Left colon (tissue), 2 donors: ENCODE measurements at places on chromosomes 6 and 20.

- no peak for DNase-seq
Measured at GRCh38 chr6:148885925-148886845, 139.4 kb downstream of the UST start.

DNA sequence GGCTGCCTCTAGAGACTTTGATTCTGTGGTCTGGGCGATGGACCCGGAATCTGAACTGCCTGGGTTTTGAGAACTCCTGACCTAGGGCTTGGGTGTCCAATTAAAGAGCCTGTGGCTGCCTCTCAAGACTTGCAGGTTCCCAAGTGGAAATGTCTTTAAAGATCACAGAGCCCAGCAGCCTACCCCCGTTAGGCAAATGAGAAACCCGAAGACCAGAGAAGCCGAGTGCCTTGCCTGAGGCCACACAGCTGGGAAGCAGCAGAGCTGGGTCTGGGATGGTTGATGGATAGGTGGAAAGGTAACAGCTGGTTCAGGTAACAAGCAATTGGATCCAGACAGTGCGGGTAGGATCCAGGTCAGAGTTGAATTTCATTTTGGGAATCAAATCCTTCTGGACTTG, 25.8 kb downstream of the KCNB1 start:
- no peak for DNase-seq

DNA sequence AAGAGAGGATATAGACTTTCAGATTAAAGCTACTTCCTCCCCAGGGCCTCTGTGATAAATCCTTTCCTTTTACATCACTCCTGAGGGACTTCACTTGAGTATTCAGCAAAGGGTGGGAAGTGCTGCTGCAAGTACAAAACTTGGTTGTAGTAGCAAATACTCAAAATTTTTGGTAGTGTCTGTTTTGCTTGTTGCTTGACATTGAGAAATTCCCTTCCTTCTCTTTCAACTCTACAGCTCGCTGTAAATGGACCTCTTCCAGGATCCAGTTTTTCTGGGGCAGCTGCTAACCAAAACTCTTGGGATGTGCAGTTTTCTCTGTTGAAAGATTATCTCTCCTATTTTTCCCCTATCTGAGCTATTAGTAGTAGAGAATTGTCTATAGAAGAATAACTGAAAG, 472.0 kb downstream of the CD109 start:
- no peak for DNase-seq

DNA sequence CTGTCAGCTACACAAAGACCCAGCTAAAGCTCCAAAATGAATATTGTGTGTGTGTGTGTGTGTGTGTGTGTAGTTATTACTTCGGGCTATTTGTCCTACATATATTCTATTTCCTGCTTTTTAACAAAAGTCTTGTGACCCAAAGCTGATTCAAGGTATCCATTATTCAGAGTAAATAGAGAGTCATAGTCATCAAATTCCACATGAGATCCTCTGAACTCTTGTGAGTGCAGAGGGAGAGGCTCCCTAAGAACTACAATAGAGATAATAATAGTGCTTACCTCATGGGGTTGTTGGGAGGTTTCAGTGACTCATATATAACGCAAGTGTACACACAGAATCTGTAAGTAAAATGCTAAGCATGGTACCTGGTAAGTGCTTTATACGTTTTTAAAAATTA, 95.6 kb upstream of the SHLD1 start:
- no peak for DNase-seq

GRCh38 chr6:1281746-1282145, 30.2 kb upstream of the FOXQ1 start:
- no peak for DNase-seq

DNA sequence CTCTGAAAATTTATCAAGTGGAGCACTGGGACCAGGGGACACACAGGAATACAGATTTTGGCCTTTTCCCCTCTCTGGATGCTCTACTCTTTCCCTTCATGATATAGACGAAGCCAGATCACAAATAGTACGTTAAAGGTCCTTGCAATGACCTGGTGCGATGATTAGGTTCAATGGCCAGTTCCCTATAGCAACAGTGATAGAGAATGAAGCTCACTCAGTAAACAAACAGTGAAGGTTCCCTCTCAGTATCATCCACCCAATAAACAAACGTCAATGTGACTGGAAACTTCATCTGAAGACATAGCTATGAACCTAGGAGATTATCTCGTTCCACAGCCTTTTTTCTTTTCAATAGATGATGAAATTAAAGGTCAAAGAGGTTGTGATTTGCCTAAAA, 596.2 kb downstream of the KIF16B start:
- DNase-seq, result no peak

DNA sequence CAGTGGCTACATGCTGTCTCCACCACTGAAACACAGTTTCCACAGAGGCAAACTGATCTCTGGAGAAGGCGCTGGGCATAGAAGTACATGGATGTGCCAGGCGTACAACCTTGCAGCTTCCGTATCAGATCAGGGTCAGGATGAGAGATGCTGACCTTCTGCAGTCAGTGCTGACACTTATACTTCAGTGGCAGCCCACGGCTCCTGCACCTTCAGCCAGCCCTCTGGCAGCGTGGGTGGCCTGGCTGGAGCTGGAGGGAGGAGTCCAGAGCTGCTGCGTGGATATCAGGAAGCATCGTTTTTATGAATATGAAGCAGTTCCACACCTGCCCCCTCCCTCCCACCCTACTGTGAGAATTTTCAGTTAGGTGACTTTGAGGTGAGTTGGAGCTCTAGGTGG, 149.3 kb downstream of the CFAP61 start:
- DNase-seq, result no peak

DNA sequence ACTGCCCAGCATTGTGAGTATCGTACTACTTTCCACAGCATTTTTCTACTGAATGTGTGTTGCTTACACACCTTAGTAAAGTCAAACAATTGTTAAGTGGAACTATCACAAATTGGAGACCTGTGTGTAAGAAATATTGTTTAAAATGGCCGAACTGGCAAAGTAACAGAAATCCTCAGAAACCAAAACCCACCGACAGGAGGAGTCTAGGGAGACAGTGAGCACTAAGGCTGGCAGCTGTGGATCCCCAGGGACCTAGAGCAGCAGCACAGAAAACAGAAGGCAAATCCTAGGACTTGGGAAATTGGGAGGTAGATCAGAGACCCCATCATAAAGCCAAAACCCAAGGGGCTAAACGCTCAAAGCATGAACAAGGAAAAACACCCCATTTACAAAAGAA, 69.9 kb downstream of the SESN1 start:
- DNase-seq, result no peak

GRCh38 chr6:26206868-26207801, 119.9 kb downstream of the HFE start:
- DNase-seq, result no peak

DNA sequence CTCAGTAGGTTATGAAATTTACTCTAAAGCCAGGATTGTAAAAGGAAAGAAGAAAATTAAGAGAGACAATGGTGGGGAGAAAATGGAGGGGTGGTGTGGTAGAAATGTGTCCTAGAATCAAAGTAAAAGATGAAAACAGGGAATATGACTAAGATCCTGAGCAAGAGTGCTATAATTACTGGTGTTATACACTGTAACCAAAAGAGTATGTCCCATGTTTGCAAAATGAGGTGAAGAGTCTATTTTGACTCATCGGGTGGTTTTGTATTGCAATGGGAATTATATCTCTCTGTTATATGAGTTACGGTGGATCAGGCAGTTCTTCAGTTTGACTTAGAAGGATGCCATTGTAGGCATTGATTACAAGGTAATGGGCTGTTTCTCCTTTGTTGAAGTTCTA, 8.5 kb downstream of the L3MBTL3 start:
- DNase-seq, result no peak

DNA sequence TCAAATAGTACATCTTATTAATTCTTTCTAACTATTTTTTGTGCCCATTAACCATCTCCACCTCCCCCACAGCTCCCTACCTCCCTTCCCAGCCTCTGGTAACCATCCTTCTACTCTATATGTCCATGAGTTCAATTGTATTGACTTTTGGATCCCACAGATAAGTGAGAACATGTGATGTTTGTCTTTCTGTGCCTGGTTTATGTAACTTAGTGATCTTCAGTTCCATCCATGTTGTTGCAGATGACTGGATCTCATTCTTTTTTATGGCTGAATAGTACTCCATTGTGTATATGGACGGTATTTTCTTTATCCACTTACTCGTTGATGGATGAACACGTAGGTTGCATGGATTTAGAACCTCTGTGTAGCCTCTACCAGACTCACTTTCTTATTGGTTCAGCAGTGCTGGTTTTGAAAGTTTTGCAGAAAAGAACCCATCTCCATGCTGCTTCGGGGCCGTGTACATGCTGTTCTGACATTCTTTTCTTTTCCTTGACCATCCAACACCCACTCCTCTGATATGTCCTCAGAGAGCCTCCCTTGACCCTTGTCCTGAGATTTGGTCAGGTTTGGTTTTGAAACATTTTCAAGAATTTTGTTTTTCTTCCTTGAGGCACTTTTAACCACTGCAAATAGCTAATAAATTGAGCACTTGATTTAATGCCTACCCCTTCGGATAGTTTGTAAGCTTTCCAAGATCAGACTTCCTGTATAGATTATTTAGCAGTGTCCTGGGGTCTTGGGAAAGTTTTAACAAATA, 231.2 kb upstream of the ZFP64 start:
- no peak for DNase-seq

DNA sequence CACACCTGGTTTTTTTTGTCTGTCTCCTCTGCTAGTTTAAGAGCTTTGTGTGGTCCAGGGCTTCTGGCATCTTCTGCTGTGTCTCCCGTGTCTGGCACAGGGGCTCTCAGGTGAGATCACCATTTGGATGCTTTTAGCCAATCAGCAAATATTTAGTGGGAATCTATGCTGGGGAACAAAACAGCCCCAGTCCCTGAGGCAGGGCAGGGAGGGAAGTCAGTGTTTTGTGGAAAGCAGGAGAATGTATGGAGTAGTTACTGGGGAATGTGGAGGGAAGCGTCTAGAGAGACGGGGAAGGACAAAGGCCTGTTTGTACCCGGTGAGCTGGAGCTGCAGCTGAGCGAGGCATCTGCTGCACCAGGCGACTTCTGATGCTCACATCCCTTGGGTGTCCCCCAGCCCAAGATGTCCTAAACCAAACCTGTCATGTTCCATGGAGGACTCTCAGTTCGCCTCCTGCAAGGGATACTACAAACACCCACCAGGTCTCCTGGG, 49.3 kb upstream of the NNAT start:
- DNase-seq, result no peak

DNA sequence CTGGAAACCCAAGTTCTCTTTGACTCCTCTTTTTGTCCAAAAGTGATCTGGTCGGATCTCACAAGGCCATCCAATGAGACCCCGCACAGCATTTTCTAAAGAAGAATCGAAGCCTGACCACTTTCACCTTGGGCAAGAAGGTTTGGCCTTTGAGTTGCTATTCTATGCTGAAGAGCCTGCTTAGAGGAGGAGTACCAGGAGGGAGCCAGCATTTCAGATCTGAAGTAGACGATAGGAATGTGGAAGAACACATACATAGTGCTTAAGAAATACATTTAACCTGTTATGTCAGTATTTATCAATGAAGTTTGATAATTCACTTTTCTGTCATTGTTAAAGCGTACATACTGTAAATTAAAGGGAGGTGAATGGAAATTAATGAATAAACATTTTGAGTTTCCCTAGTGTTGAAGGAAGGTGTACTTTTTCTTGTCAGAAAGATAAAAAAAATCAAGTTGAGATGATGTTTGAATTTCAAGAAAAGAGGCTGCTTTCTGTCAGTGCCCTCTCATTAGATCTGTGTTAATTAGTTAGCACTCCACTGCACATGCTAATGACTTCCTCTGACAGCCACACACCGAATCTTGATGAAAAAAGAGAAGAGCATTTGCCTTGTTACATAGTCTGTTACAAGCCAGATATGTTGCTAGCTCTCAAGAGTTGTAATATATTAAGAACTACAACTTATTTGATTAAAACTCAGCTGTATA, 10.9 kb upstream of the TDRD6 start:
- no peak for DNase-seq

GRCh38 chr6:46279874-46280273, 109.1 kb upstream of the ENPP5 start:
- DNase-seq, result no peak

DNA sequence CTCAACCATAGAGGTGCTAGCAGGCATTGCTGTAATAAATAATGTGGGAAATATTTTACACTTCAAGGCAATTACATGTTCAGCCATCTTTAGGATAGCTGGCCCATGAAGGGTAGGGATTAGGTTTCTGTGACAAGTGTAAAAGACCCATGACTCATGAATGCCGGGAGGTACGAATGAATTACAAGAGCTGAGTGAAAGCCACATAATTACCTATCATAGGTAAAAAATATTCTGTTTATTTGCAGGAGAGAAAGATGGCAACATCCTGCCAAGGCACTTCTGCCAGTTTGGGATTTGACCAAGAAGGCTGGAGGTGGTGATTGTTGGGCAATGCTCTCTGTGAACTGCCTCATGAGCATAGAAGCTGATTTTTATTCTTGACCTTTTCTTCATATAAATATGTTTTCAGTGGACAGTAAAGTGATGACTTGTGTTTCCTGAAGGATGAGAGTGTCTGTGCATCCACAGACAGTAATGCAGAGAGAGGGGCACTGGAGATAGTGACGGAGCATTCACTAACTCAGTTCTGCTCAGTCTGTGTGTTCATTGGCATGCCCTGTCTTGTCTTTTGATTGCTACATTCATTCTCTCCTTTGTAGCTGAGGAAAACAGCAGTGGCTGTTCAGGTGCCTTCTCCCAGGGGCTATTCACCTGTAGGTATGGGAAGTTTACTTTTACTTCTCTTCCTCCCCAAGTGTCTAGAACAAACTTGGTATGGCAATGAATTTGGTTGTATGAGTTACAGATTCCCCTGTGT, 481.1 kb downstream of the TFAP2B start:
- no peak for DNase-seq

DNA sequence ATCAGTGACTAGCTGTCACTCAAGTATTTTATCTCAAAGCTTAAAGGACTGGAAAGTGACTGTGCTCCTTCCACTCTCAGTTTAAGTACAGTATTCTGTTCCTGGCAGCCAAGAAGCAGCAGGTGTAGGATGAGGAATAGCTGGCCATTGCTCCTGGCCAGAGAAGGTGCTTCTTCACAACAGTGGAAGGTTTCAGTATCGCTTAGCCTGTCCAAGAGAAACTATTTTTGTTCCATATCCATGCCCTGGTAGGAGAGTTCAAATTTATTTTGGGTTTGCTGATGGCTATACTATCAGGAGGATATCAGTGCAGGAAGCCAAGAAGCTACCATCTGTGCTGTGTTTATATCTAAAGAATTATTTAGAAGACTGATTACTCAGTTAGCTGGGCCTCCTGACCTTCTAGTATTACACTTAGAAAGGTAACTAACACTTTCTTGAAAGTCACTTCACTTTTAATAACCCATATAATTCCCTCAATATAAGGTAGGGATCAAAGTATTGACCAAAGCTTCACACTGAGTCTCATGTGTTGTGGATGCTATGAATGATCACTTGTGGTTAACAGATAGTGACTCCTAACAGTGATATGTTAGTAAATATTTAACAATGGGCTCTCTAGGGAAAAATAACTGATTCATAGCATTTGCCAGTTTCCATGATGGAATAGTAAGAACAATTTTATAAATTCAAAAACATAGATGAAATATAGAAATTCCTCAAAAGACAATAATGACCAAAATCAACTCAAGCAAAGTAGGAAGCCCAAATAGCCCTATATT, 99.9 kb downstream of the AIG1 start:
- no peak for DNase-seq
